ENCODE measurements at places on chromosomes 16 and 17. TPM values are rescaled to one million over a fixed set of nuclear protein-coding genes. Genes with fewer than 3 reads are reported as not detected.

RDM1 gene
- not detected for total RNA-seq

DNA sequence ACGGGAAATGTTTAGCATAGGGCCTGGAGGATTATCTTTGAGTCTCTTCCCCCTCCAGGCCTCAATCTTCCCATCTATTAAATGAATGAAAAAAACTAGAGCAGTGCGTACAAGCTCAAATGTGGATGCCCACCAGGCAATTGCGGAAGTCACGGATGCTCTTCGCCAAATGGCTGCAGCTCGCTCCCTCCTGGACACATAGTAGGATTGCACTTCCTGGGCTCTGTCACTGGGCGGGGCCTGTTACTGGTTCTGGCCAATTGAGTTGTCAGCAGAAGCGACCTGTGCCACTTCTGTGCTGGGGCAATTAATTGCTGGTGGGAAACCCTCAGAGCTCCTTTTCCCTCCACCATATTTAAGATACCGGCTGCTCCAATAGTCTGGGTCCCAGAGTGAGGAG is 168.2 kb upstream of the IRX6 start:
- H3K27ac ChIP-seq = no peak overlapping the region
- no peak for DNase-seq
- H3K36me3 ChIP-seq = no peaks in the 10 kb centered on the region
- no peaks in the 10 kb centered on the region for H3K4me1 ChIP-seq

- H3K27me3 ChIP-seq = no peaks in the 10 kb centered on the region
- DNase-seq = no peak
- H3K4me3 ChIP-seq = peak overlapping the region; percentile 17
- H3K27ac ChIP-seq = no peak overlapping the region
- no peaks in the 10 kb centered on the region for H3K36me3 ChIP-seq
These were observed 702 bp upstream of the WNT3 start for GRCh38 chr17:46818929-46819859.

GRCh38 chr16:55526441-55526840 is 17.6 kb downstream of the LPCAT2 start:
- no peaks in the 10 kb centered on the region for H3K4me1 ChIP-seq
- no peak for DNase-seq
- no peak overlapping the region for H3K27ac ChIP-seq
- no peaks in the 10 kb centered on the region for H3K36me3 ChIP-seq
- no peaks in the 10 kb centered on the region for H3K27me3 ChIP-seq

- no peak overlapping the region for H3K4me3 ChIP-seq
- H3K27me3 ChIP-seq = no peaks in the 10 kb centered on the region
- DNase-seq = peak; percentile 60
- peaks cover 17% of the 10 kb centered on the region for H3K4me1 ChIP-seq
- H3K27ac ChIP-seq = no peak overlapping the region
- H3K36me3 ChIP-seq = no peaks in the 10 kb centered on the region
These were observed 133.3 kb upstream of the CIBAR2 start for GRCh38 chr16:85245307-85246172.

- H3K27me3 ChIP-seq = no peaks in the 10 kb centered on the region
- H3K4me1 ChIP-seq = peaks cover 73% of the 10 kb centered on the region
- peak; percentile 71 for DNase-seq
- no peak overlapping the region for H3K4me3 ChIP-seq
These were observed 5.4 kb downstream of the MYO1C start for GRCh38 chr17:1486802-1487695.

Measured in body of pancreas (tissue), 4 donors.